ENCODE measurements at places on chromosomes 16 and 17. TPM values are rescaled to one million over a fixed set of nuclear protein-coding genes. Genes with fewer than 3 reads are reported as not detected.

The ABCC11 gene
- total RNA-seq: 0.88 TPM

The MYH8 gene
- not detected for total RNA-seq

The CA10 gene
- total RNA-seq: 0.33 TPM

The RASL10B gene
- 7.4 TPM for total RNA-seq

The MARVELD3 gene
- 37.7 TPM for total RNA-seq

The NGFR gene
- 2.4 TPM for total RNA-seq

The GDPD1 gene
- 5.0 TPM for total RNA-seq

The CD300E gene
- total RNA-seq: 0.03 TPM

The SLC52A1 gene
- 0.13 TPM for total RNA-seq

The SPOP gene
- total RNA-seq: 51.2 TPM

The FAM234A gene
- 84.1 TPM for total RNA-seq

The CACNG5 gene
- not detected for total RNA-seq

The LPO gene
- 0.24 TPM for total RNA-seq

The XAF1 gene
- 4.1 TPM for total RNA-seq

The AOC2 gene
- total RNA-seq: 1.1 TPM

The SLC35G6 gene
- not detected for total RNA-seq

The SLC38A8 gene
- not detected for total RNA-seq

The TNFRSF13B gene
- not detected for total RNA-seq

The ALOXE3 gene
- 0.77 TPM for total RNA-seq

The TMEM235 gene
- total RNA-seq: not detected

The CD300LG gene
- not detected for total RNA-seq

The PITPNM3 gene
- total RNA-seq: 1.6 TPM

The SEC14L5 gene
- 3.5 TPM for total RNA-seq

The HIGD1B gene
- not detected for total RNA-seq

The CHST4 gene
- 0.28 TPM for total RNA-seq

The TEKT5 gene
- not detected for total RNA-seq

The CFAP97D1 gene
- not detected for total RNA-seq

The WNT3 gene
- total RNA-seq: 6.1 TPM

The KRTAP3-1 gene
- total RNA-seq: not detected

The C16orf86 gene
- 1.7 TPM for total RNA-seq

The KRT27 gene
- total RNA-seq: not detected

The KRT39 gene
- not detected for total RNA-seq

The TEKT1 gene
- total RNA-seq: 0.07 TPM

The PRKCB gene
- total RNA-seq: 0.70 TPM

The CES2 gene
- 52.8 TPM for total RNA-seq

The KRT23 gene
- total RNA-seq: 6.4 TPM

The PRR29 gene
- total RNA-seq: 0.36 TPM

The PLEKHG4 gene
- 3.6 TPM for total RNA-seq

The MYH3 gene
- total RNA-seq: 0.48 TPM

The SULT1A4 gene
- 33.3 TPM for total RNA-seq

The INPP5K gene
- 34.7 TPM for total RNA-seq

The ZNF469 gene
- 1.0 TPM for total RNA-seq

The GALR2 gene
- 0.60 TPM for total RNA-seq

The VAT1L gene
- total RNA-seq: 3.1 TPM

The TCAP gene
- total RNA-seq: 0.90 TPM

The SKA2 gene
- total RNA-seq: 52.8 TPM

The SEC14L1 gene
- 35.3 TPM for total RNA-seq

The BAHCC1 gene
- total RNA-seq: 6.6 TPM

The CRISPLD2 gene
- 281 TPM for total RNA-seq

The CCL7 gene
- total RNA-seq: not detected

The IRF8 gene
- 7.2 TPM for total RNA-seq

The OR3A2 gene
- total RNA-seq: not detected

Data from hepatocyte (in vitro differentiated cells).